ENCODE measurements at places on chromosomes 1 and 21. TPM values are rescaled to one million over a fixed set of nuclear protein-coding genes. Genes with fewer than 3 reads are reported as not detected.

The ERO1B gene
- total RNA-seq: 3.1 TPM

The MMP23B gene
- total RNA-seq: 73.0 TPM

The COL11A1 gene
- total RNA-seq: 0.22 TPM

The THEM5 gene
- not detected for total RNA-seq

The FAM229A gene
- 3.9 TPM for total RNA-seq

The MUTYH gene
- total RNA-seq: 14.6 TPM

The PLPPR5 gene
- total RNA-seq: not detected

The SLC6A9 gene
- total RNA-seq: 8.8 TPM

The SH3BP5L gene
- total RNA-seq: 63.4 TPM

The SERPINC1 gene
- total RNA-seq: not detected

The TMEM53 gene
- total RNA-seq: 7.1 TPM

The TTF2 gene
- total RNA-seq: 17.9 TPM

The FAM72D gene
- 0.79 TPM for total RNA-seq

The HTR6 gene
- total RNA-seq: not detected

The PAFAH2 gene
- total RNA-seq: 9.4 TPM

The C1orf116 gene
- total RNA-seq: 10.6 TPM

The LRRN2 gene
- total RNA-seq: 0.22 TPM

The TEX35 gene
- total RNA-seq: not detected

The IGSF9 gene
- total RNA-seq: 7.7 TPM

The VSIG8 gene
- 0.39 TPM for total RNA-seq

The VWA5B1 gene
- not detected for total RNA-seq

The SYDE2 gene
- total RNA-seq: 4.7 TPM

The IL19 gene
- not detected for total RNA-seq

The AKR7A3 gene
- total RNA-seq: 0.11 TPM

The P3H1 gene
- 101 TPM for total RNA-seq

The GPR52 gene
- total RNA-seq: 3.5 TPM

The G0S2 gene
- 0.43 TPM for total RNA-seq

The CFHR4 gene
- total RNA-seq: not detected

The AUNIP gene
- total RNA-seq: 1.8 TPM

The PADI1 gene
- total RNA-seq: under 0.01 TPM

The PGBD5 gene
- total RNA-seq: 0.79 TPM

The STK40 gene
- total RNA-seq: 20.4 TPM

The NOL9 gene
- total RNA-seq: 21.6 TPM

The GJB3 gene
- total RNA-seq: 178 TPM

The SPATA21 gene
- total RNA-seq: not detected

The TMEM61 gene
- not detected for total RNA-seq

The PPFIA4 gene
- 3.5 TPM for total RNA-seq

The POU3F1 gene
- total RNA-seq: 40.8 TPM

The RIMS3 gene
- 0.65 TPM for total RNA-seq

The CITED4 gene
- total RNA-seq: 7.9 TPM

The CYYR1 gene
- total RNA-seq: 0.11 TPM

The RGS2 gene
- total RNA-seq: 19.7 TPM

The ANKRD65 gene
- total RNA-seq: 2.7 TPM

The TSPAN1 gene
- total RNA-seq: 8.6 TPM

The ARF1 gene
- total RNA-seq: 501 TPM

The USH2A gene
- total RNA-seq: under 0.01 TPM

The COL9A2 gene
- total RNA-seq: 1.6 TPM

The YIPF1 gene
- 22.0 TPM for total RNA-seq

The SSR2 gene
- total RNA-seq: 566 TPM

The XPR1 gene
- 41.2 TPM for total RNA-seq

The SEC16B gene
- 2.4 TPM for total RNA-seq
